NCI-H526 treated with DMSO at 0.1 percent for 48 hours (cell line): ENCODE measurements at places on chromosomes 7 and 10.
A peak's percentile ranks its signal among the peaks of the same experiment; 100 is the strongest.

DNA sequence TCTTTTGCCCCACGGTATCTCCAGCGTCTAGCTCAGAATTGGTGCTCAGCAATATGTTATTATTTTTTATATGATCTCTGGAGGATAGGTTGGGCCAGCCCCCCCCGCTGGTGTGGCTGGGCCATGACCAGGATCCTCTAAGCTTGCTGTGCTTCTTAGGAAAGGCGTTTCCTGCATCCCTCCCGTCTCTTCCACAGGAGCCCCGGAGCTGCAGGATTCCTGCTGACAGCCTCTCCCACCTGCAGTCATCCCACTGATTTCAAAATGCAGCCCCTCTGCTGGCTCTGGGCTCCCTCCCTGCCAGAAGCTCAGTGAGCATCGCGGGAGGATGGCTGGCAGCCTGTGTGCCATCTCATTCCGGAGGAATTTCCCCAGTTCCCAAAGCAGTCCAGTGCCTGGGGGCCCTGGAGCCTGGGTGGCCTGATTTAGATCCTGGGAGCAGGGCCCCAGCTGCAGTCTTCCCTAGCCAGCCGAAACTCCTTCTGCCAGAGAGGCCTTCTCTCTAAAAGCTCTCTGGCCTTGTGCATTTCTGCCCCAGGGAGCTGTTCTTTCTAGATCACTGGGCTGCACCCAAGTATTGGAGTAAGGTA is 21.8 kb upstream of the GOLGA7B start:
- no peak for DNase-seq

- DNase-seq: no peak
Measured at GRCh38 chr7:35605760-35606159, 89.2 kb downstream of the HERPUD2 start.

- no peak for DNase-seq
Measured at GRCh38 chr7:155893664-155894063, 81.4 kb upstream of the SHH start.

DNA sequence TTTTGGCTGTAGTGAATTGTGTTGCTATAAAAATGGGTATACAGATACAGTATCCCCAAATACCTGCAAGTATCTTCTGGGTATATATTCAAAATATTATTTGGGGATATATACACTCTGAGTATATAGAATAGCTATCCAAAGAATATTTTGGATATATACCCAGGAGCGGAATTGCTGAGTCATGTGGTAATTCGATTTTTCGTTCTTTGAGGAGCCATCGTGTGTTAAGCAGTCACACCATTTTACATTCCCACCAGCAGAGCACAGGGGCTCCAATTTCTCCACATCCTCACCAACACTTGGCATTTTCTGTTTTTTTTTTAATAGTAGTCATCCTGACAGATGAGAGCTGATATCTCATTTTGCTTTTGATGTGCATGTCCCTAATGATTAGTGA is 61.9 kb downstream of the TEX36 start:
- no peak for DNase-seq

GRCh38 chr7:129567377-129567776 is 44.1 kb upstream of the NRF1 start:
- no peak for DNase-seq

GRCh38 chr7:114759347-114760062 is 162.4 kb upstream of the MDFIC start:
- DNase-seq: no peak

DNA sequence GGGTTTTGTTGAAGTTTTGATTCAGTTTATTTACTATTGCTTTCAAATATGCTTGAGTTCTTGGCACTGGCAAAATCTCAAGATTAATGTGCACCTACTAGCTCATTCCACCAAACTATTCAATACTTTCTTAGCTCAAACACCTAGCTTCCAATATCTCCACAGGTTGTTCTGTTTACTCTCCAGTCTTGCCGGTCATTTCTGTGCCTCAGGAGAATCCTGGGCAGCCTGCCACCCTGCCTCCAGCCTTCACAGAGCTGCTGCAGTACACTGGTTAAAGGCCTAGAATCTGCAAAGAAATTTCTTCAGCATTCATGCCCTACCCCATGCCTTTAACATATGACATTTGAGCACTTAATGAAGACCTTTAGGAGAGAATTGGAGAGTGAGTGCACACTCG is 4.0 kb upstream of the TMEM106B start:
- DNase-seq: no peak

- no peak for DNase-seq
Measured at GRCh38 chr7:1922870-1923236, 252.8 kb downstream of the ELFN1 start.

GRCh38 chr10:43760514-43760913 is 111.8 kb upstream of the ZNF32 start:
- no peak for DNase-seq

GRCh38 chr7:17367502-17367901 is 69.0 kb downstream of the AHR start:
- no peak for DNase-seq

- no peak for DNase-seq
Measured at GRCh38 chr10:16612115-16612980, 90.7 kb upstream of the C1QL3 start.

GRCh38 chr10:29669149-29669548 is 34.4 kb upstream of the SVIL start:
- no peak for DNase-seq

DNA sequence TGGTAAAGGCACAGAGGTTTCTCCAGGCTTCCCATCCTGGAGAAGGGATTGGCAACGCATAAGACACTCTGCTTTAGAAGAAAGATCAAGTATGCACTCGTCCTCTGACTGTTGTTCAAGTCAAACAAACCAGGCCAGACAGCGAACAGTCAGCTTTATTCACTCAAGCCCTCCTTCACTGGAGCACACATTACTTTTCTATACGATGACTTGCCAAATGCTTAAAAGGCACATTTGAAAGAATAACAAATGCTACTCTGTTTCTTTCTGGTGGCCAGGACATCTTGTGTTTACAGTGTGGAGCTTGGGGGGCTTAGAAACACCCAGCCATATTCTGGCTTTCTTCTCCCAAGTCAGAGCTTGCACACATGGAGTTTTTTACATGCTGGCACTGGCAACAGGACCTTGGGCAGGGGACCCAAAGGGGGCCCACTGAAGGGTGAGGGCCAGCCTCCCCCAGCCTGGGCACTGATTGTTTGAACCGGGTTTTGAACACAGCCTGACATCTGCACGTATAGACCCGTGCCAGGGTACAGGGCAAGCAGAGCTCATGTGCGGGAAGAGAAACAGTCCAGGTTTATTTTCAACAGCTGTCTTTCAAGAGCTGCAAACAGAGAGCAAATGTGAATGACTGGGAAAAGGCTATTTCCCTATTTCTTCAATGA is 33.3 kb upstream of the FGFR2 start:
- DNase-seq: no peak

- no peak for DNase-seq
Measured at GRCh38 chr10:89203237-89203636, 3.9 kb downstream of the CH25H start.

- no peak for DNase-seq
Measured at GRCh38 chr7:114413761-114414155, 857 bp upstream of the FOXP2 start.

- DNase-seq: no peak
Measured at GRCh38 chr10:53022611-53023088, 250.1 kb upstream of the MBL2 start.

DNA sequence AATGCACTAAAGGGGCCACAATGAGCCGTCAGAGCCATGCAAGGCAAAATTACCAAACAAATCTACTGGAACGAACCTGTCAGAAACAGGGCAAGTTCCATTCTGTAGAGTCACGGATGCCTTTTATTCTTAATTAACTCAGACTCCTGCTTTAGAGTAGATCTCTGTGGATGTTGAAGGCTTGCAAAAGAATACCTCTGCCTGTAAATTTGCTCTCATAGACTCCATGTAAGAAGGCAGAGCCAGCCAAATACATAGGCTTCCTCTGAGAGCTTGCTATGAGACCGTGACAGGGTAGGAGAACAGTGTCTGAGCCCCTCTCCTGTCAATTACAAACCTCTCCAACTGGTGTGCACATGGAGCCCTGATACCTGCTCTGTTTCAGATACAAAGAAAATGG is 787.9 kb upstream of the POM121L12 start:
- DNase-seq: no peak

DNA sequence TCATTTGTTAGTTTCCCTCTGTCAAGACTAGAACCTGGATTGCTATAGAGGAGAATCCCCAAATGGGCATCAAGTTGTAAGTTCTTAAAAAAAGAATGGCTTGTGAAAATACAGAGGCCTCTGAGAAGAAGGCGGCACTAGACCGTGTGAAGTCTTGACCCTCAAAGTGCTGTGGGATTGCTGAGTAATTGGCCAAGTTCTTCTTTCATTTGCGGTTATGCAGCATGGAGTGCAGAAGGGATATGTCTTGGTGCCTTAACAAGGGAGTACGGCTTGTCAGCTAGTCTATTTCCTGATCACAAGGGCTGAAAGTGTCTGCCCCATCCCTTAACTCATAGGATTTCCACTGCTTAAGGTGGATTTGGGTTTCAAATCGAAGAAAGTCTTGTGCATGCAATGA is 81.2 kb downstream of the MKX start:
- DNase-seq: no peak

DNA sequence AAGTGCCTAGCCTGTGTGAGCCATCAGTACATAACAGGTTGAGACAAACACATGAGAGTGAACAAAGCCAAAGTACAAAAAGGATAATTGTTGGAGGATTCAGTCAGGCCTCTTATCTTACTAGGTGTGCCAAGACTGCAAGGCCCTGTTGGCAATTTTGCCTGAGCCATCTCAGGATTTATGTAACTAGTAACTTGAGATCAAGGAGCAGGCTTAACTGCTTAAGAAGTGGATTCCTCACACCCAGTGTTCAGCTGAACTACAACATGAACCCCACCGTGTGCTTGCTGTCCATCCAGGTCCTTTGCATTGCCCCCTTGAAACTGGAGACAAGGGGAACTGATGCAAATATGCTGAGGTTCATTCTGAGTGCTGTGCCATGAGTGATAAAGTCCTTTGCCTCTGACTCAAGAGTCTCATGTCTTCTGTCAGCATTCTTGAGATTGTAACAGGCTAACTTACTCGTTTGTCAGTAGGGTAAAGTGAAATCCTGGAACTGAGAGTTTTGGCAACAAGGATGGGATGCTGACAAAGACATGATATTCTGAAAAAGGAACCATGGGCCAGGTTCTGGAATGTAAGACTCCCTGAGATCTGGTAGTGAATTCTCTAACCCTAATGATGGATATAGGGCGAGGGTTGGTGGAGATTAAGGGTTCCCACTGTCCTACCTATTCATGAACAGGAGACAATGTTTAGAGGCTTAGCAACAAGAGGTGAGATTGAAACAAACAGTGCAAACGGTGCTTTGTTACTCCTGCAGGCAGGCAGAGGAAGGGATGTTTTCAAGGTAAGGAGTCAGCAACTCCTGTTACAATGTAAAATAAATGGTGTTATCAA is 44.1 kb upstream of the GATAD1 start:
- no peak for DNase-seq

DNA sequence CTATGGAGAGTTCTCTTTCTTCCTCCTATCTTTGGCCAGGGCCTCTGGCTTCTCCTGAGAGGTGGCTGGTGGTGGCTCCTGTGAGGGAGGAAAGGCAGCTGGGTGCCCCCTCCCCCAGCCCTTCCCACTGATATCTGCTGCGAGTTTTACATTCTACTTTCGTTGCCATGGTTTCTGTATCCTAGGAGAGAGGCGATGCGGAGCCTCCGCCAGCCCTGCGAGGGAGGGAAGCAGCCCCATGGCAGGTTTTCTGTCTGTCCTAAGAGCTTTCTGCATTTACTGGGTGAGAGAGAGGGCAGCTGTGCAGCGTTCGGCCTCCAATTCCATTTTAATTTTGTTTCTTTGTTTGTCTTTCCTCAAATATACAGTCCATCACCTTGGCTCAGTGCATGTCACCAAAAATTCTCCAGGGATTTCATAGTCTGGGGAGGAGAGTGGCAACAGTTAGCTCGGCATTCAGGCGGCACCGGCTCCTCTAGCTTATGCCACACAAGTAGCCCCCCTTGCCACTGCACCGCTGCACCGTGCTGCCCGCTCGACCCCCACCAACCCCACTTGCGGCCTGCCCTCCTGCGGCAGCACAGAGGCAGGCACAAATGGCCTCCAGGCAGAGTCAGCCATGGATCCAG is 20.4 kb downstream of the DNAJB12 start:
- peak; percentile 78 for DNase-seq

DNA sequence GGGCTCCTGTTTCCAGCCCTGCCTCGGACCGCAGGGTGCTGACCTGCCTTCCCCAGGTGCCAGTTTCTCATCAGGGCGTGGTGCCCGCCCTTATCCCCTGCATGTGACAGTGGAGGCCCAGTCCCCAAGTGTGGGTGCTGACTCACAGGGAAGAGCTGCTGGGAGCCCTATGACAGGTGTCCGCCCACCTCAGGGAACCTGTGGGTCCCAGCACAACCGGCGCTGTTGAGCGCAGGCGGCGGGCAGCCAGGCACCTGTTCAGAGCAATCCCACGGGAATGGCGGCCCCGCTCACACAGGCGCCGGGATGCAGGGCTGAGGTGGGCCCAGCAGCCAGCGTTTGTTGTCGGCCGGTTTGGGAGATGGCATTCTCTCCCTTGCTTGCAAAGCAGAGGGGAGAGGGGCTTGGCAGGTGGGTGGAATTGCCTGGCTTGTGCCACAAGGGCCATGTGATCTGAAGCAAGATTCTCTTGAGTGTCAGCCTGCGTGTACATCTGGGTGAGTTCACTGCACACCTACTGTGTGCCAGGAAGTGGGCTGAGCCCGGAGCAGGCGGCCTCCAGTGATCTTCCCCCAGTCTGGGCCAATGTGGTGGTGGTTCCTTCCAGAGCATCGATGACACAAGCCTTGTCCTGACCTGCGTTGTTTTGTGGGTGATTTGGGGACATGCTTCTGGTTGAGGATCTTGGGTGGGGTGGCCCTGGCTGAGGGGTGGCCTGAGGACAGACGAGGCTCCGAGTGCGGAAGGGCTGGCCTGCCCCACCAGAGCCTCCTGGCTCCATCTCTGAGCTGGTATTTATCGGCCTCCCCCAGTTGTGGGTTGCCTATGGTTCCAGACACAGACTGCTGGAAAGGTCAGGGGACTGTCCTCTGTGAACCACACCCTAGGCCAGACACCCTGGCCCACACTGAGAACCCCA is 2.4 kb downstream of the PWWP2B start:
- peak; percentile 42 for DNase-seq

DNA sequence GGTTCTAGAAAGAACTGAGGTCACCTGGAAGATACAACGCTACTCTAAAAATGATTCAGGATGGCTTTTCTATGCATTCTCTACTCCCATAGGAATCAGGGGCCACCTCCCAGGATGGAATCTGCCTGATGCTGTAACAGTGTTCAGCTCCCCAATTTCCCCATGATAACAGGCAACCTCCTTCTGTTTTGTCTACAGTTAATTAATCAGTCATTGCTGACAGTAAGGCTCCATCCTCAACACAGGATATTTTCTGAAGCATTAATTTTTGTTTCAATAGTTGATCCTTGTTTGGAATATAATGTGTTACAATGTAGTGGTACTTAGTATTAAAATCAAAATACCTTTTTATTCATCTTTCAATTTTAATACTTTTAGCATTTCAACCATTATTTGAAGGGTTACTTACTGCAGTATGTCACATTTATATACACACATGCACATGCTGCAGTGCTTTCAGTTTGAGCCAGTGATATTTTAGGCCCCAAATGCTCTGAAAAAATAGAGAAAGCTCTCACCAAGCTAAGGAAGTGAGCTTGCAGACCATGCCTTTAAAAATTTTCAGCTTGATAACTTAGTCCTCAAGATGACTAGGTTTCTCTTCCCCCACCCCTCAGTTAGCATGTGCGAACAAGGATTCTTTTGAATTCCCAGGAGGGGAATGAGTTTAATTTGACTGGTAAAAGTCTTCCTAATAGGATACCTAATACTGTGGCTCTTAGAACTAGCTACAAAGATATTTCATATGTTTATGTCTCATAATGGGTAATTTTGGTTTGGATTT is 592 bp upstream of the PIK3CG start:
- no peak for DNase-seq
